ENCODE measurements at places on chromosomes 16 and 17.

GRCh38 chr16:79690159-79690558, 89.6 kb upstream of the MAF start:
- no peak for DNase-seq

- no peak for DNase-seq
These were observed 52.2 kb downstream of the ZDHHC7 start for GRCh38 chr16:84959045-84959576.

DNA sequence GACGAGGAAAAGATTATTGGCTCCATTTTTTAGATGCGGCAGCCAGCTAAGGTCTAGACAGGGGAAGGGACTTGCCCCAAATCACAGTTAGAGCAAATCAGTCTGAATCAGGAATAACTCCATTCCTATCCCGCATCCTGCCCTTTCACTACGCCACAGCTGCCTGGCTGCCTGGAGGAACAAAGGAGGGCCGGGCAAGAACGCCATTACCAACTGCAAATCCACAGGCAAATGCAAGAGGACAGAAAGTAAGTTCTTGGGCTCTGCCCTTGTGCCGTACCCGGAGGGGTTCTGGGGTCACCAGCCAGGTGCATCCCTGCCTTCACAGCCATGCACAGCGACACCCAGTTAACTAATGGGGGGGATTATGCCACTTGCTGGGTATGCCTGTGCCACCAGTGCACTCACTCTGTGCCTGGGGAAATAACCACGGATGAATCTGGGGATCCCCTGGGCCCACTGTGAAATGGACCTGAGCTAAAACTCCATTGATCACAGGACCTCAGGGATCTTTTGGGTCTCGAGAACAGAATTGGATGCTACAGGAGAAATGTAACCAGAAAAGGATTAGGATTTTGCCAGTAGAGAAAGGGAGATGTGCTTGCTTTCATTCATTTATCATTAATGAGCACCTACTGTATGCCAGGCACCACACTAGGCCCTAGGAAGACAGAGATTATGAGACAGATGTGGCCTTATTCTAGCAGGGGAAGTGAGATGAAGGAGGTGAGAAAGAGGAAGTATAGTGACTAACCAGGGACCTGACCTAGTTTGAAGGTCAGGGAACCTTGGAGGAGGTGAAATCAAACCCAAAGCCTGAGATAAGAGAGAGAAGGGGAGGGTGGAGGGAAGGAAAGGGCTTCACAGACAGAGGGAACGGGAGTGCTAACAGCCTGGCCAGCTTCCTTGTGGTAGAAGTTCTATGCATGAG, 17.7 kb downstream of the BCL7C start:
- peak; percentile 39 for DNase-seq

GRCh38 chr17:82230609-82231311, 1.9 kb downstream of the SLC16A3 start:
- DNase-seq = peak; percentile 57

- DNase-seq = peak; percentile 24
These were observed at the start of gene SP6 for GRCh38 chr17:47850692-47851573. Gene SP6 (minus strand): TSS chr17:47851163. CDS start chr17:47848429, 2,734 bp downstream.

DNA sequence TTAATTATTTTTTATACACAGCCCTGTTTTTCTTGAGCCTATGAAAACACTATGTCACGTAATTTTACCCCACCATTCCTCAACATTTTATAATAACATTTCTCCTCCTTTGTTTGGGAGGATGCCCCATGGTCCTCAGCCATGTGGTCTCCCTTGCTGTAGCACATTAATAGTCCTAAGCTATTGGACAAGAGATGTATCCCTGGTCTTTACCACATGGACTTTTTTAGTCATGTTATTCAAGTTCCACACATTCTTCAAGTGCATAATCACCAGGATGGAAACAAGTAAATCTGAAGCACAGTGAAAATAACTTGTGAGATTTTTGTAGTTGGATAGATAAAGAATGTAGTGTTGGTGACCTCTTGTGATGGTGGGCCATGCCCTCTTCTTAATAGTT, 2.0 kb upstream of the KRTAP2-3 start:
- DNase-seq = no peak

DNA sequence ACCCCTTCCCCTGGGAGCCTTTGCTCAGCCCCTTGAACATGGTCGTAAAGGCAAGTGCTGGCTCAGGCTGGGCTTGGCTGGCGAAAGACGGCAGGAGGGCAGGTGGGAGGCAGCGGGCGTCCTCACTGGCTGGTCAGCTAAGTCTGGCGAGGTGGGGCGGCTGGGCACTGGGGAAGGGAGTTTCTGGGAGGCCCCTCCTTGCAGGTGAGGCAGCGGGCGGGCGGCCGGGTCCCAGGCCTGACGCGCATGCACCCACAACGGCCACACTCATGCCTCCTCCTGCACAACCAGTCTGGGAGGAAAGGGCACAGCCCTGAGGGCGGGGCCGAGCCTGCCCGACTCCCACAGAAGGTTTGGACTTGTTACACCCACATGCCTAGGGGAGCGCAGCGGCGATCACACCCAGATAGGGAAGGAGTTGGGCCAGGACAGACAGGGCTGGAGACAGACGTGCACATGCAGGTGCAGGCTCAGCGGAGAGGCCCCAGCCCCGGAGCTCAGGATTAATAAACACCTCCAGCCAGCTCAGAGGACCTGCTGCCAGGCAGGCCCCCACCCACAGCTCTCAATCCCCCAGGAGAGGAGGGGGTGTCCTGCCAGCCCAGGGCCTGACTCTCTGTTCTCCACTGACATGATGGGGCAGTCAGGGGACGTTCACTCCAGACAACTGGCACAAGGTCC, at the start of gene EVPL:
Gene EVPL, minus strand, starts transcription at position 148 of the 681 bp plus-strand sequence. Its CDS starts 108 bp downstream, at position 40.
- no peak for DNase-seq

GRCh38 chr17:44915321-44915726, at the start of gene GFAP:
Gene GFAP (minus strand): TSS chr17:44915500. CDS start chr17:44915486, 14 bp downstream.
- DNase-seq = no peak

DNA sequence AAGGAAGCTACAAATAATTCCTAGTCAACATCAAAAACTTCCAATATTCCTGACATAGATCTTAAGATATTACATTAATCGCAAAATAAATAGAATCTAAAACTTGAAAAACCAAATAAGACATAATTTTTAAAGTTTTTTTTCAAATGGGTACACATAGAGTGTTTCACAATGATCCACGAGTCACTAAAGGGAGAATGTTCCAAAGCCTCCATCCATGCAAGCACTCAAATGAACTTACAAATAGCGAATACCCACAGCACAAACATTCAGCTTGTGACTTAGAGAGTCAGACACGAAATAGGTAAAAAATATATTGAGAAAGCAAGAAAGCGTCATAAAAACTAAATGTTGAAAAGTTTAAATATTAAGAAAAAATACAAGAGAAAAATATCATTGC, 65.7 kb downstream of the CEP112 start:
- no peak for DNase-seq

GRCh38 chr17:57988301-57989250, 522 bp upstream of the VEZF1 start:
- peak; percentile 42 for DNase-seq

GRCh38 chr17:66836063-66837005, 1.4 kb downstream of the CACNG5 start:
- no peak for DNase-seq

DNA sequence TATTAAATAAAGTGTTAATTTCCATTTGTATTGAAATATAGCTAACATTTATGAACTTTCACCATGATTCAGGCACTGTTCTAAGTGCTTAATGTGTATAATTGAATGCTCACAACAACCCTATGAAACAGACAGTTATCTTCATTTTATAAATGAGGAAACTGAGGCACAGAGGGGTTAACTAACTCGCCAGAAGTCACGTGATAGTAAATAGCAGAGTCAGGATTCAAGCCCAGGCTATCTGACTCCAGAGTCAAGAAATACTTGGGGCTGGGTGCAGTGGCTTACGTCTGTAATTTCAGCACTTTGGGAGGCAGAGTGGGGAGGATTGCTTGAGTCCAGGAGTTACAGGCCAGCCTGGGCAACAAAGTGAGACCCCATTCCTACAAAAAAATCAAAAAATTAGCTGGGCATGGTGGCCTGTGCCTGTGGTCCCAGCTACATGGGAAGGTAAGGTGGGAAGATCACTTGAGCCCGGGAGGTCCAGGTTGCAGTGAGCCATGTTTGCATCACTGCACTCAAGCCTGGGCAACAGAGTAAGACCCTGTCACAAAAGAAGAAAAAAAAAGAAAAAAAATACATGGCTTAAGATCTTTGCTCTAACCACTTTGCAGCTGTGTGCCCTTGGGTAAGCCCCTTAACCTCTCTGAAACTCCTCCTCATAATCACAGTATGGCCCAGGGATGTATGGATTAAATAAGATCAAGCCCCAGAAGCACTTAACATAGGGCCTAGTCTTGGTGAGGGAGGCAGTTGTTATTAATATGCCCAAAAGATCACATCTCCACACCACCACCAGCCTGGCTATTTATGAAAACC, 29.0 kb downstream of the WSB1 start:
- DNase-seq = no peak

- no peak for DNase-seq
These were observed 114.3 kb downstream of the MGAT5B start for GRCh38 chr17:76982408-76983074.

GRCh38 chr17:64032081-64032480, 11.6 kb upstream of the ICAM2 start:
- DNase-seq = no peak

DNA sequence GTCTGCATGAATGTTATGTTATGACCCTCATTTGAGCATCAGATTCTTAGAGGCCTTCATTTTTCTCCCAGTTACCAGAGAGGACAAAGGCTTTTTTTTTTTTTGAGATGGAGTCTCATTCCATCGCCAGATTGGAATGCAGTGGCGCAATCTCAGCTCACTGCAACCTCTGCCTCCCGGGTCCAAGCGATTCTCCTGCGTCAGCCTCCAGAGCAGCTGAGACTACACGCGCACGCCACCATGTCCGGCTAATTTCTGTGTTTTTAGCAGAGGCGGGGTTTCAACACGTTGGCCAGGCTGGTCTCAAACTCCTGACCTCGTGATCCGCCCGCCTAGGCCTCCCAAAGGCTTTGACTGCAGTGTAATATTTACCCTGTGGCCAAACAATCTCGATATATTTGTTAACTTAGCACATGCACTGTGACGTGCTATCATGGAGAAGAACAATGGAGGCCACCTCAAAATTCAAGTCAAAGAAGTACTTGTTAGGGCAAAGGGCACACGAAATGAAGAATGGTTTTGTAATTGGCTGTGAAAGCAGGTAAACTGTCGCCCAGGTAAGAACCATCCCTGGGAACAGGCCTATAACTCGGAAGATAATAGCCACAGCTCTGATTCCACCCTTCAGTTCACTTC, 303.4 kb downstream of the SLC39A11 start:
- DNase-seq = no peak

- no peak for DNase-seq
These were observed 170.5 kb downstream of the TANC2 start for GRCh38 chr17:63136369-63137012.

DNA sequence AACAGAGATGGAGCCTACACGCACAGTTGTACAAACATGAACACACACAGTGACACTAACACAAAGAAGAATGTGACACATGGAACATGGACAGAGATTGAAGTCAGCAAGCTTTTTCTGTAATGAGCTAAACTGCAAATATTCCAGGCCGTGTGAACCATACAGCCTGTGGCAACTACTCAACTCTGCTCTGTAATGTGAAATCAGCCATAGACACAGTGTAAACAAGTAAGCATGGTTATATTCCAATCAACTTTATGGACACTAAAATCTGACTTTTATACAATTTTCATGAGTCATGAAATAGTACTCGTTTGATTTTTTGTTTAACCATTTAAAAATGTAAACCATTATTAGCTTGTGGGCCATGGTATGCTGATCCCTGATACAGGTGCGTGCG, 120.2 kb downstream of the SMG6 start:
- no peak for DNase-seq

DNA sequence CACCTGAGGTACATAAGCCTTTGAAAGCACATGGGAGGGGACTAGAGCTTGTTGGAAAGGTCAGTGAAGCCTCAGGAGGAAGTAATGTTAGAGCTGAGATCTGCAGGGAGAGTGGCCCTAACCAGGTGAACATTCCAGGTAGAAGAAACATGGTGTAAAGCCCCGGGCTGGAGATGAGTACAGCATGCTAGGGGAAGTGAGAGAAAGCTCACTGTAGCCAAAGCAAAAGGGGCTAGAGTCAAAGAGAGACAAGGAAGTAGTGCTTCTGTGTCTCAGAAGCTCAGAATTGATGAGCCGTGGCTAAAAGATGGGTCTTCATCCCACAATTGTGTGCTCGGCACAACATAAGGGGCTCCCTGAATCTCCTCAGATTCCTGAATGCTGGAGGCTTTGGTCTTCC, 481.8 kb downstream of the XYLT1 start:
- no peak for DNase-seq

DNA sequence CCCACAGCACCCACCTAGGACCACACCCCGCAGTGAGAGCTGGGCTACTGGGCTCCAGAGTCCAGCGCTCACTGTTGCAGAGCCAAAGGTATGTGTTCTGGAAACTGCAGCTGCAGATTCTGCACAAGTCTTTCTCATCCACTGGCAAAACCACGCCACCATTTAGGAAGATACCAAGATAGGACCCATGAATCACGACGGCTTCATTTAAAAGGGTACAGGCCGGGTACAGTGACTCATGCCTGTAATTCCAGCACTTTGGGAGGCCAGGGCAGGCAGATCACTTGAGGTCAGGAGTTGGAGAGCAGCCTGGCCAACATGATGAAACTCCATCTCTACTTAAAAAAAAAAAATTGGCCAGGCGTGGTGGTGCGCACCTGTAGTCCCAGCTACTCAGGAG, 18.8 kb downstream of the FOXF1 start:
- no peak for DNase-seq

DNA sequence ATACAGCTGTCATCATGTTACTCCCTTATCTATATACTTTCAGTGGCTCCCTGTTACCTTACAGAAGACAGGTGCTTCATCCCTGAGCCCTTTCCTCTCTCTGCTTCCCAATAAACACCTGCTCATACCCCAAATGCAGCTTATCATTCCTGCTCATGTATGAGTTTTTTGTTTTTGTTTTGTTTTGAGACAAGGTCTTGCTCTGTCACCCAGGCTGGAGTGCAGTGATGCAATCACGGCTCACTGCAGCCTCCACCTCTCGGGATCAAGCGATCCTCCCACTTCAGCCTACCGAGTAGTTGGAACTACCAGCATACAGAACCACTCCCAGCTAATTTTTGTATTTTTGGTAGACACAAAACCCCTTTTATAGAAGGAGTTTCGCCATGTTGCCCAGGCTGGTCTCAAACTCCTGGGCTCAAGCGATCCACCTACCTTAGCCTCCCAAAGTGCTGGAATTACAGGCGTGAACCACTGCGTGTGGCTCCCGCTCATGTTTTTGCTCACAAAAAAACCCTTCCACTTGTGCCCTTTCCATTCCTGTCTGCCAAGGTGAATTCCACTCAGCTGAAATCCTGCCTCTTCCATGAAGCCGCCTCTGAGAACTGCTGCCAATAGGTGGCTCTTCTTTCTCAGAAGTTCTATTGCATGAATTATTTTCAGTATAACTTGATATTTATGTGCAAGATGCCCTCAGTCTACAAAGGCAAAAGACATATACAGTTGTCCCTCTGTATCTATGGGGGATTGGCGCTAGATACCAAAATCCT, 7.9 kb upstream of the RNF157 start:
- DNase-seq = peak; percentile 28

- no peak for DNase-seq
These were observed 5.6 kb downstream of the COPZ2 start for GRCh38 chr17:48031966-48032365.

- no peak for DNase-seq
These were observed 80.7 kb downstream of the TIMM22 start for GRCh38 chr17:1077581-1077985.

GRCh38 chr16:3538222-3538621, 37.4 kb downstream of the CLUAP1 start:
- DNase-seq = no peak

- no peak for DNase-seq
These were observed 12.5 kb downstream of the ABCC3 start for GRCh38 chr17:50647187-50647586.

- DNase-seq = no peak
These were observed 6.7 kb upstream of the ALDH3A2 start for GRCh38 chr17:19641687-19642372.
